ENCODE measurements at places on chromosomes 16 and 17. TPM values are rescaled to one million over a fixed set of nuclear protein-coding genes. Genes with fewer than 3 reads are reported as not detected.

The ADORA2B gene
- total RNA-seq, result 7.1 TPM

The MMP28 gene
- total RNA-seq, result 0.99 TPM

The ITGA2B gene
- 0.10 TPM for total RNA-seq

The SMIM36 gene
- total RNA-seq, result not detected

The PRSS21 gene
- not detected for total RNA-seq

The EVPL gene
- not detected for total RNA-seq

The ADAP2 gene
- total RNA-seq, result 1.4 TPM

The WNT3 gene
- total RNA-seq, result 1.9 TPM

The SPPL2C gene
- total RNA-seq, result not detected

The QRICH2 gene
- total RNA-seq, result 1.7 TPM

The SLC5A10 gene
- not detected for total RNA-seq

The FBXW10 gene
- total RNA-seq, result not detected

The ADAM11 gene
- total RNA-seq, result 0.16 TPM

The ITGAD gene
- not detected for total RNA-seq

The PIEZO1 gene
- total RNA-seq, result 238 TPM

The PRKCB gene
- not detected for total RNA-seq

- DNase-seq, result no peak
Measured at GRCh38 chr16:85036236-85037049, 8.8 kb downstream of the KIAA0513 start.

- no peak for DNase-seq
Measured at GRCh38 chr16:68348639-68349445, 38.0 kb downstream of the PRMT7 start.

GRCh38 chr17:58414596-58414997 lies 2.7 kb downstream of the RNF43 start:
- no peak for DNase-seq

DNA sequence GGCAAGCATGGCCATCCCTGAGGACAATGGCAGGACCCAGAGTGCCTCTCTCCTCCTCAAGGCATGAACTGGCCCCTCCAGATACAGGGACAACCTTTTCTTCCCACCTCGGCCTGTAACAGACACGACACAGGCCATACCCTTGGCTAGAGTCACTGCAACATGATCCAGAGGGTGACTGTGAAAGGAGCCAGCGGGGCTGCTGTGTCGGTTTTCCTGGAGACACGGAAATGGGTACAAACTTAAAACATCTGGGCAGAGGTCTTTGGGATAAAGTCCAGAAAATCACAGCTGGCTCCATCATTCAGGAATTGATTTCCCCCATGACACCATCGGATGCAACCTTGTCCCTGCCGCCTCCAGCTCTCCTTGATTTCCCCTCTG lies 5.3 kb downstream of the CEP295NL start:
- no peak for DNase-seq

GRCh38 chr16:58889516-58889915 lies 155.4 kb upstream of the GOT2 start:
- DNase-seq, result no peak

GRCh38 chr17:42477173-42477572 lies 18.5 kb downstream of the ATP6V0A1 start:
- no peak for DNase-seq

GRCh38 chr16:75237398-75238131 lies 13.9 kb downstream of the BCAR1 start:
- no peak for DNase-seq

GRCh38 chr16:35798885-35799426 lies 2339.5 kb downstream of the TP53TG3F start:
- DNase-seq, result no peak

DNA sequence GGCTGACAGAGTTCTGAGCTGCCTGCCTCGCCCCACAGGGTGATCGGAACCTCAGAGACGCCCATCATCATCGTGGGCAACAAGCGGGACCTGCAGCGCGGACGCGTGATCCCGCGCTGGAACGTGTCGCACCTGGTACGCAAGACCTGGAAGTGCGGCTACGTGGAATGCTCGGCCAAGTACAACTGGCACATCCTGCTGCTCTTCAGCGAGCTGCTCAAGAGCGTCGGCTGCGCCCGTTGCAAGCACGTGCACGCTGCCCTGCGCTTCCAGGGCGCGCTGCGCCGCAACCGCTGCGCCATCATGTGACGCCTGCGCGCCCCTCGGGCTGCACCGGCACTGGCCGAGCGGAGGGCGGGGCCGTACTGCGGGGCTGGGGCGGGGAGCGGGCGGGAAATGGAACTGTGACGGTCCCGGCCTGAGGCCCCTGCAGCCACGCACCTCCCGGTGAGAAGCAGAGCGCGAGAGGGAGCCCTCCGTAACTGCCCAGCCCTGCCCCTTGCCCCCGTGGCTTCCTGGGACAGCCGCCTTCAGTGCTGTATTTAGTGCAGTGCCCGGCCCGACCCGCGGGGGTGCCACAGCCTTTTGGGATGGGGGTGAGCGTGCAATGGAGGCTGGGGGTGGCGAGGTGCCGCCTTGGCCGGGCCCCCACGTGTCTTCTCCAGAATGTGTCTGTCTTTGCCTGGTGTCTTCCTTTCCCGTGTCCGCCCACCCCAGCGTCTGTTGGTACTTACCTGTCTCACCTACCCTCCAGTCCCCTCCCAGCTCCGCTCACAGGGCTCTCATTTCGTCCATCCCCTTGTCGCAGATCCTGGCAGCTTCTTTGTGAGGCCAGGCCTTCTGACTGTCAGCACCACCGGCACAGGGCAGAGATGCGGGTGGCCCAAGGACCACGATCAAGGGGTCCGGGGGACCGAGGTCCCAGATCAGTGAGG lies 9.8 kb downstream of the RASL10B start:
- DNase-seq, result no peak

DNA sequence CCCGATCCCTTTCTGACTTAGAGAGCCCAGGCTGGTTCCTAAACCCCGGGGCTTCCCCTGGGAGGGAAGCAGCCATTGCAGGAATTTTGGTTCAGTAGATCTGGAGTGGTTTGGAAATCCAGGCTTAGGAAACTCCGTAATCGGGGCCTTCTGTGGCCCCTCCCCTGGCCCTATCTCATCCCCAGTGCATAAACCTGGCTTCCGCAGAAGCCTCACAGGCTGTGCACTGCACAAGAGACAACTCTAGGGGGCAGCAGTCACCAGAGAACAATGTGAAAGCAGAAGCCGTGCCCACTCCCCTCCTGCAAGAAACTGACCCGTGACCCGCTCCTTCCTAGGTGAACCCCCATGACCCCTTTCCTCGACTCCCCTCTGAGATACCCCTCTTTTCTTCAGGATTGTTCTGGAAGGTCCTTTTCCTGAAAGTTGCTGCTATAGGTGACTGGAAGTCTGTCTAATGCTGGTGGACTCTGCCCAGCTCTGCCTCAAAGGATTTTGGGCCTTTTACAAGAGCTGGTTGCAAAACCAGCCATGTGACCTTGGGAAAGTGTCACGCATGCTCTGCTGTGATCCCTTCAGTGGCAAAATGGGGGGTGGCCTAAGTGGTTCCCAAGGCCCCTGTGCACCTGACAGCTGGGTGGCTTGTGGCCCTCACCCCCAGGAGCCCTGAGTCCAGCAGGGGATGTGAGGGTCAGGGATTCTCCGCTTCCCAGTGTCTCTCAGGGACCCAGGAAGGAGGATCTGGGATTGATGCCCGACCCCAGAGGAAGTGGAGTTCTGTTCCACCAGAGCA lies 14.4 kb downstream of the GUCY2D start:
- peak; percentile 22 for DNase-seq

DNA sequence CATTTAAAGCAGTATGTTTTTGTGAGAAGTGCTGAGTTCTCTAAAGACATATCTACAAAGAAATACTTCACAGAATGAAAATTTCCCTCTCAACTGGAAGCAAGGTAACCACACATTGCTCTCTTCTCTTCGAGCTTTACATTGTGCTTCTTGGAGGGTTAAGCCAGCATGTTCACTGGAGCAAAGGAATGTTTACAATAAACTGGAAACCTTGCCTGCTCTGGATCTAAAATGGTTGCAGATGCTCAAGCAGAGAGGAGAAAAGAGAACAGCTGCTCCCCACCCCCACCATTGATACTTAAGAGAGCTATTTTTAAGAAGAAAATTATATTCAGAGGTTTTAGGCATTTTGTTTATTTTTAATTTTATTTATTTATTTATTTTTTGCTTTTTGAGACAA lies 213.1 kb downstream of the CEP112 start:
- no peak for DNase-seq

GRCh38 chr17:77022766-77023165 lies 118.0 kb upstream of the SEC14L1 start:
- no peak for DNase-seq

GRCh38 chr17:39564211-39564848 lies 43.4 kb downstream of the NEUROD2 start:
- DNase-seq, result peak; percentile 61

DNA sequence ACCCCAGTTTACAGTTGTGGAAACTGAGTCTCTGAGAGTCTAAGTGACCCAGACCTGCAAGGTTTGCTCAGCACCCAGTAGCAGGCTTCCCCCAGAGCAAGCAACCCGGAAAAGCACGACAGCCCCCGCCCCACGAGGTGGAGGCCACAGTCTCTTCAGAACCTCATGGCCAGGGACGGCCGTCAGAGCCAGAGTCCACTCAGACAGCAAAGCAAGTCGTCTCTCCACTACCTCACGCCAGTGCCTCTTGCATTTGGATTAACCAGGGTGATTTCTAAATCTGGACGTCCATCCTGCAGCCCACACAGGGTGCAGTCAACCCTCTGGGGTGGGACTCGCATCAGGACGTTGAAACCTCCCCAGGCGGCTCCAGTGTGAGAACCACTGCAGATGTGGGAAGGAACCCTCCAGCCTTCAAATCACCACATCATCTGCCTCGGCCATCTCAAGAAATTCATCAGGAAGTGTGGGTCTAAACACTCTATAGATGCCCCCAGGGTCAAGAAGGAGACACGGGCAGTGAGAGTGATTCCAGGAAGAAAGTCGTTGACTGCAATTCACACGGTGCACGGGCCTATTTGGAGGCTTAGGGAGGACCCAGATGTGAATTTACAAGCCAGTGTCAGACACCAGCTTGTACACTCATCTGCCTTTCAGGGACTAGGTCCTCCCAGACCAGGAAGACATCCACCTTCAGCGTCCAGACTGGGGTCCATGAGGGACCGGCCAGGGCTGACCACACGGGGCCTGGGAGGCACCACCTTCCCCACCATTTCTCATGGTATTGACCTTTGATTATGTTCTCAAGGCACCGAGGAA lies 20.2 kb upstream of the RBFOX3 start:
- DNase-seq, result no peak

- no peak for DNase-seq
Measured at GRCh38 chr17:17413821-17414220, 63.0 kb upstream of the MED9 start.

GRCh38 chr17:17739388-17740066 lies 58.3 kb downstream of the RAI1 start:
- peak; percentile 77 for DNase-seq

GRCh38 chr16:66728117-66728787 lies 23.2 kb downstream of the DYNC1LI2 start:
- DNase-seq, result peak; percentile 67

- no peak for DNase-seq
Measured at GRCh38 chr17:57861000-57861789, 11.4 kb upstream of the MRPS23 start.

- no peak for DNase-seq
Measured at GRCh38 chr16:74760007-74760767, 14.4 kb downstream of the FA2H start.

Measured in myocyte (in vitro differentiated cells).